ENCODE measurements at places on chromosomes 3 and 15.

GRCh38 chr15:59330649-59331048, 42.0 kb downstream of the MYO1E start:
- no peak for DNase-seq

GRCh38 chr3:10015461-10015904, 10.8 kb upstream of the FANCD2 start:
- DNase-seq = peak; percentile 90

GRCh38 chr3:184532940-184533732, 28.4 kb upstream of the EPHB3 start:
- DNase-seq = no peak

GRCh38 chr3:10226293-10226692, 22.0 kb upstream of the TATDN2 start:
- DNase-seq = no peak

All from fibroblast of skin of scalp (primary cell).